ENCODE measurements at places on chromosomes 6 and 20.

DNA sequence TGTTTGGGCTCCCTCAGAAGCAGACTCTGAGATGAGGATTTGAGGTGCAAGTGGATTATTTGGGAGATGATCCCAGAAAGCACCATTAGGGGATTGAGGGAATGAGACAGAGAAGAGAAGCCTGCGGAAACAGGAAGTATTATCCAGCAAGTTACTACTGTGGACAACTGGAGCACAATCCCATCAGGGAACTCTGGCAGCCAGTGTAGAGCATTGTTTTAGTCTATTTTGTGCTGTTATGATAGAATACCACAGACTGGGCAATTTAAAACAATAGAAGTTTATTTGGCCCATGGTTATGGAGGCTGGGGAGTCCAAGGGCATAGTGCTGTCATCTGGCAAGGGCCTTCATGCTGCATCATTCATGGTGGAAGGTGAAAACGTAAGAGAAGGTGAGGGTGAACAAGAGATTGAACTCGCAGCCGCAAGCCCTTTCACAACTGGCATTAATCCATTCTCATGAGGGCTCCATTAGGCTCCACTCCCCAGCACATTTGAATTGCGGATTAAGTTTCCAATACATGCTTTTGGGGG, 43.5 kb upstream of the SLC9A8 start:
- DNase-seq = no peak

- no peak for DNase-seq
These were observed 132.5 kb downstream of the TBC1D7 start for GRCh38 chr6:13195803-13196202.

GRCh38 chr6:136788069-136788902, 4.0 kb downstream of the MAP3K5 start:
- no peak for DNase-seq

- no peak for DNase-seq
These were observed 93.6 kb downstream of the RIMS1 start for GRCh38 chr6:71979911-71980310.

DNA sequence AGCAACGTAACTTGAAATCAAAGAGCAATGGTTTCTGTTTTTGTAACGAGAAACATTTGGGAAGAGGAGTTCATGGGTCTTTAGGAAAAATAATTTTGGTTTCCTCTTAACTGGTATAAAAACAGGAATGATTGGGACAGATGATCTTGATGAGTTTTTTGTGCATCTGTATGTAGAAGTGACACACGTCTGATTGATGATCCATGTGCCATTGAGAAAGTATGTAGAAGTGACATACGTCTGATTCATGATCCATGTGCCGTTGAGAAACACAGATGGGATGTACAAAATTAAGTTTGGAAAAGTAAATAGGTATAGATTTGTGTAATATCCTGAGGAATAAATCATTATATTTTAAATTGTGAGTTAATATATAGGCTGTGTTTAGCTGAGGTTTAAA, 2.1 kb downstream of the KIAA1586 start:
- DNase-seq = no peak

- DNase-seq = no peak
These were observed 91.7 kb upstream of the HDDC2 start for GRCh38 chr6:125393449-125393858.

DNA sequence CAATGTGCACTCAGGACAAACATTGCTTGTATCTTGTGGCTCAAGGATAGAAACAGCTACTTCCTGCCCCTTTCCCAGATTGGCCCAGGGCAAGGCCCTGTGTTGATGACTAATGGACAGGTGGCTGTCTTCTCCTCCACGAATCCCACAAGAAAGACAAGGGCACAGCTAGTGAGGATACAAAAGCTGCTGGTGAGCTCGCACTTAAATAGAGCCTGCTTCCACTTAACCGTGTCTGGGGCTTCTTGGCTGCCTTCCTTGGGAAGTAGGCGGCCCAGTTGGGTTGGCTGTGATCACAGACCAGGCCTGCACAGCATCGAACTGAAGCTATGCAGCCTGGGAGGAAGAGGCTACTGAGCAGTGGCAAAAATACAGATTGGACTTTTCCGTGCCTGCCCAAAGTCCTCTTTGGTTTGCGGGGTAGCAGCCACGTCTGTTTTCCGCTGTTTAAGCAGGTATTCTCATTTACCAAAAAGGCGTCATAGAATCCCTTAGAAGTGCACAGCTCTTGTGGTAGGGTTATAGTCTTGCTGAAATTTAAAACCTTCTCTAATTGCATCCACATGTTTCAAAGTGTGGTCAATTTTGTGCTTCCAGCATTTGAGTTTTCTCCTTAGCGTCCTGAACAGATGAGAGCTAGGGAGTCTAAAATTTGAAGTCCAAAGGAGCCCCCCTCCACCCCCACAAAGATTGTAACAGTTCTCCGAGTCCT, 23.0 kb upstream of the NAA20 start:
- no peak for DNase-seq

DNA sequence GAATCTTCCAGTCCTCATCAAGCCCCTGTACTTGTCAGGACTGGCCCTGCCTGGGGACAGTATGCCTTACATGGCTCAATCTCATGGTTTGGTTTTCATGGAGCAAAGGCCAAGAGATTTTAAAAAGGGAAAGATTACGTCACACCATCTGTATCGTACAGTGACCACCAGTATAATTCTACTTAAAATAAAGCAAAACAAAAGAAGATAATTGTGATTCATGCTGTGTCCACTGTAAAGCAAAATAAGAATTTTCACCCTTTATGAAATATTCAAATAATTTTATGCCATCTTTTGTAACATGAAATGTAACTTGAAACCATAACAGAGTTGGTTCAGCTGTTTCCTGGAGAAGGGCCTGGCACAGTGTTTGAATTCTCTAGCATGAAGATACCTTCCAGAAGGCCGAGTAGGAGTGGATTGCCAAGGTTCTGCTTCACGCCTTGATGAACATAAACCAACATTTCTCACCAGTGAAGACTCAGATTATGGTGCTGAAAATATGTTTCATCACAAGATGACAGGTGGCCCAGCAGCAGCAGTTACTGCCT, 486.5 kb downstream of the RFPL4B start:
- no peak for DNase-seq

DNA sequence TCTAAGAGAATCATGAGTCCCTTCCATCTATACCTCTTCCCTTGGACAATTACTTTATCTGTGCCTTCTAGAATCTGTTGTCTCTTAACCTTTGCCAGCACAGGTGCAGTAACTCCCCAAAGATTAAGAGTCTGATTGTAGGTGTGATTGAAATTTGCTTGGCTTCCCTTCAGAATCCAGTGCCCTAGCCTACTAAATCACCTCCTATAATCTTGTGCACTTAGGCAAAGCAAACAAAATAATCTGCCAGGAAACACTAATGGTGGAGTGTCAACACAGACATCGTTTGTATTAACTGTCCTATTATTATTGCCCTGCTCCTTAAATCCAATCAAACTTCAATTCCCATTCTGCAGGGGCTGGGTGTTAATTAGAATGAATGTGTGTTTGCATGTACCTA, 28.0 kb downstream of the ID4 start:
- DNase-seq = peak; percentile 67

GRCh38 chr20:50333812-50334211, 143.2 kb downstream of the CEBPB start:
- no peak for DNase-seq
